ENCODE measurements at places on chromosomes 2 and 18. TPM values are rescaled to one million over a fixed set of nuclear protein-coding genes. Genes with fewer than 3 reads are reported as not detected.

KCNS3 gene
- total RNA-seq = 2.4 TPM

AQP12A gene
- total RNA-seq = not detected

CAMKMT gene
- 10.7 TPM for total RNA-seq

SALL3 gene
- total RNA-seq = not detected

GPR39 gene
- total RNA-seq = 0.20 TPM

ABCB11 gene
- 0.44 TPM for total RNA-seq

NAT8 gene
- total RNA-seq = not detected

ABCG8 gene
- total RNA-seq = not detected

SPEG gene
- total RNA-seq = 0.21 TPM

ASPRV1 gene
- total RNA-seq = 0.15 TPM

DNAJC5G gene
- total RNA-seq = 0.77 TPM

FBXO41 gene
- total RNA-seq = 1.2 TPM

ALK gene
- not detected for total RNA-seq

HOXD10 gene
- total RNA-seq = not detected

MAPK4 gene
- not detected for total RNA-seq

RAD51AP2 gene
- total RNA-seq = not detected

DUSP28 gene
- total RNA-seq = 2.1 TPM

ARHGAP28 gene
- total RNA-seq = 23.4 TPM

CEP68 gene
- total RNA-seq = 21.4 TPM

TNFRSF11A gene
- total RNA-seq = 11.1 TPM

SERPINB10 gene
- total RNA-seq = not detected

SLC19A3 gene
- not detected for total RNA-seq

MARCHF4 gene
- total RNA-seq = 21.5 TPM

AGXT gene
- total RNA-seq = not detected

RIT2 gene
- not detected for total RNA-seq

MSGN1 gene
- not detected for total RNA-seq

SLC16A14 gene
- total RNA-seq = 0.22 TPM

GRHL1 gene
- 0.85 TPM for total RNA-seq

FAP gene
- total RNA-seq = 2.0 TPM

SKOR2 gene
- not detected for total RNA-seq

MC4R gene
- total RNA-seq = not detected

SH2D6 gene
- 0.39 TPM for total RNA-seq

PSD4 gene
- 0.24 TPM for total RNA-seq

SULT6B1 gene
- not detected for total RNA-seq

DNAH7 gene
- total RNA-seq = 0.05 TPM

GALNT3 gene
- total RNA-seq = 0.85 TPM

ANKRD53 gene
- total RNA-seq = 2.2 TPM

SPP2 gene
- total RNA-seq = not detected

RAMP1 gene
- total RNA-seq = not detected

ADGRF3 gene
- 0.18 TPM for total RNA-seq

CACNB4 gene
- total RNA-seq = 0.30 TPM

CRYGA gene
- total RNA-seq = not detected

ZNF521 gene
- total RNA-seq = 166 TPM

ANTXR1 gene
- total RNA-seq = 10.7 TPM

DYNAP gene
- total RNA-seq = not detected

PSME4 gene
- 83.4 TPM for total RNA-seq
